Activated naive CD4-positive, alpha-beta T cell treated with anti-CD3 and anti-CD28 coated beads, Interleukin-2, amount 50 U/mL, for 72 hours (primary cell): ENCODE measurements at places on chromosomes 3 and 15.

GRCh38 chr3:123080864-123081562 lies 14.2 kb downstream of the PDIA5 start:
- DNase-seq: no peak

DNA sequence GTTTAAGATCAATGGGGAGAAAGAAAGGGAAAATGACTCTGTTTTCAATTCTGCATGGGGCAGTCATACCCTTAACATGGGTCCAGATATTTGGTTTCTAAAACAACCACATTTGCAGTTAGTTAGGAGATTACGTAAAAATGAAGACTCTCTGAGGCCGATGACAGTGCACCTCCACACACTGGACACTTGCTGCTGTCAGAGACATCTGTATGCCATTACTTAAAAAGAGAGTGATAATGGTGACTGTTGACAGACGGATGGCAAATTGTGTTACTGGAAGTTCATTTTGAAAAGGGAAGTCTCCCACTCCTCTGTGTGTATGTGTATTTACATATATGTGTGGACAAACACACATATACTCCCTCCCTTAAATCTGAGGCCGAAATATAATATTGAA lies 304.5 kb upstream of the SEMA6D start:
- no peak for DNase-seq

DNA sequence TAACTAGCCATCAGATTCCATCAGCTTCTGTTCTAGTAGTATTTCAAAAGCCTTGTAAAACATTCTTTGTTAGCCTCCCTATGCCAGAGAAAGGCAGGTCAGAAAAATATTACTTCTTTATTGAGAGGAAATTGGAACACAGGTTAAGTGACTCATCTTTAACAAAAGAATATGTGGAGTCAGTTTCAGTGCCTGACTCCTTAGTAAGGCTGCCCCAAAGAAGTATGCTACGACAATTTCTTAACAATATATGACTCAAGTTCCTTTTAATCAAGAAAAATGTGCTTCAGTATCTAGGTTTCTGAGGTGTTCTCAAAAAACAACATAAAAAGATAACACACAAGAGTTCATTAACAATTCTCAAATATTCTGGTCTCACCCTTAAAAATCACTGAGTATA lies 139.2 kb downstream of the VPS13C start:
- DNase-seq: no peak

GRCh38 chr3:174986685-174987084 lies 127.6 kb downstream of the NAALADL2 start:
- DNase-seq: no peak

DNA sequence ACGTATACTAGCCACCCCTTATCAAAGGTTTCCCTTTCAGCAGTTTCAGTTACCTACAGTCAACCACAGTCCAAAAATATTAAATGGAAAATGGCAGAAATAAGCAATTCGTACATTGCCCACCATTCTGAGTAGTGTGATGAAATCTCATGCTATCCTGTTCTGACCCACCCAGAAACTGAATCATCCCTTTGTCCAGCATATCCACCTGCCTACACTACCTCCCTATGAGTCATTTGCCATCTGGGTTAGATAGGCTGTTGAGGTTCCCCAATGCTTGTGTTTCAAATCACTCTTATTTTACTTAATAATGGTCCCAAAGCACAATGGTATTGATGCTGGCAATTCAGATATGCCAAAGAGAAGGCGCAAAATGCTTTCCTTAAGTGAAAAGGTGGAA lies 15.3 kb upstream of the PHC3 start:
- no peak for DNase-seq

DNA sequence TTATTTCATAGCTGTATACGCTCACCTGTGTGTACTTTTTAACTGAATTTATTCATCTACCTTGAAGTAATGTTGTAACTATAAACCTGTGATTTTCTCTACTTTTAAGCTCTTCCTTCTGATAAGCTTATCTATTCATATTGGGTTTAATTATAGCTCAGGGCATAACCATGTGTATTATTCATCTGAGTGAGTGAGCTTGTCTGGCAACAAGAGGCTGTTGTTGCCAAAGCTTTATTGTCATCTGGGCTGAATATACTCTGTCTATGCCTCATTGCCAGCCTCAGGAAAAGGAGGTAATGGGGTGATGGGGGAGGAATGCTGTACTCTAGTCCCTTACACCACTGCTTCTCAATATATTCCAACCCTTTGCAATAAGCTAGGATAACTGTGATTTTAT lies 292.4 kb downstream of the UBE2E2 start:
- DNase-seq: no peak

DNA sequence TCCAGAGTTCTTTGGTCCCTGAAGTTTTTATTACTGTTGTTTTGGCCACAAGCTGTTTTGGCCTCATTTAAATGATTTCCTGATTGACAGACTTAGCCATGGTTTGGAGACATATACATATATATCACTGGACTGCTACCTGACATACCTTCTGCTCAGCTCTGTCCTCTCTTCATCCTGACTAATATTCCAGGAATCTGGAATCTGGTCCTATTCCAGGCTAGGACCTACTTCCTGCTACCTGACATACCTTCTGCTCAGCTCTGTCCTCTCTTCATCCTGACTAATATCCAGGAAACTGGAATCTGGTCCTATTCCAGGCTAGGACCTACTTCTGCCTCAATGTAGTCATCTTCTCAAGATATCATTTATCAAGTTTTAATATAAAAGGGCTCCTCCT lies 724.4 kb upstream of the ROBO1 start:
- no peak for DNase-seq

- no peak for DNase-seq
These were observed 597.6 kb downstream of the AGBL1 start for GRCh38 chr15:86677278-86677677.
